Stimulated activated CD4-positive, alpha-beta T cell treated with anti-CD3 and anti-CD28 coated beads, Interleukin-1b, Interleukin-23, amount 100 ng/mL, for 4 hours (primary cell): ENCODE measurements at places on chromosomes 6 and 20.
A peak's percentile ranks its signal among the peaks of the same experiment; 100 is the strongest.

DNA sequence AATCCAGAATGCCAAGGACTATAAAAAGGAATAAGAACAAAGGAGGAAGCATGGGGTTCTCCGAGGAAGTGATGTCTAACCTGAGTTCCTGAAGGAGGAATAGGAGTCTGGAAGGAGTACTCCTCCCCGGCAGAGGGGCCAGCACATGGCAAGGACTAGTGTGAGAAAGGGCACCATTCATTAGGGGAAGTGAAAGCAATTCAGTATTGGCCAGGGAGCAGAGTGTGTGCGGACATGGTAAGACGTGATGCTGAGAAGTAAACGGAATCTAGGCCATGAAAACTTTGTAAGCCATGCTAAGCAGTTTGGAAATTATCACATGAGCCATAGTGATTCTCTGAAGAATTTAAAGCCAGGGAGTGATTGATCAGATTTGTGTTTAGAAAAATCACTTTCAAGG is 218.9 kb upstream of the PRDM1 start:
- no peak for DNase-seq

GRCh38 chr6:166952567-166953486 is 3.5 kb downstream of the RNASET2 start:
- no peak for DNase-seq

DNA sequence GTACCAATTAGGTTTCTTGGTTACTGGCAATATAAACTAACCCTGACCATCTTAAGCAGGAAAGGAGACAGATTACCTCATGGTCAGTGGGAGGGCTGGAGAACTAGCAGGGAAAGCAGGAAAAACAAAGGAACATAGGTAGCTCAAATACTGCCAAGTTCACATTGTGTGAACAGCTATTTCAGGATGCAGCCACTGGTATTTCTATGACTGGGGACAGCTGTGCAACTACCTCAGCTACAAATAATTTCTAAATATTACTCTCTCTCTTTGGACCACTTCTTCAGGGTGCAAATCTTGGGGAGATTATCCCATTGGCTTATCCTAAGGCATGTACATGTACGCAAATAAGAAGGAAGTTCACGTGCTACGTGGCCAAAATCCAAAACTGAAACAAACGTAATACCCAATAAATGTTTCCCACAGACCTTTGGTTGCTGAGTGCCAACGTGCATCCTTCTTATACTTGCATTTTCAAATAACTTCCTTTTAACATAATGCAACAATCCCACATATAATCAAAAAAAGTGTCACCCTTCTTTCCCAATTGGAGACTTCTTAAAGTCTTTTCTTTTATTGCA is 180.9 kb downstream of the PHF3 start:
- DNase-seq: no peak

GRCh38 chr20:34525709-34526416 is 9.6 kb downstream of the DYNLRB1 start:
- no peak for DNase-seq

DNA sequence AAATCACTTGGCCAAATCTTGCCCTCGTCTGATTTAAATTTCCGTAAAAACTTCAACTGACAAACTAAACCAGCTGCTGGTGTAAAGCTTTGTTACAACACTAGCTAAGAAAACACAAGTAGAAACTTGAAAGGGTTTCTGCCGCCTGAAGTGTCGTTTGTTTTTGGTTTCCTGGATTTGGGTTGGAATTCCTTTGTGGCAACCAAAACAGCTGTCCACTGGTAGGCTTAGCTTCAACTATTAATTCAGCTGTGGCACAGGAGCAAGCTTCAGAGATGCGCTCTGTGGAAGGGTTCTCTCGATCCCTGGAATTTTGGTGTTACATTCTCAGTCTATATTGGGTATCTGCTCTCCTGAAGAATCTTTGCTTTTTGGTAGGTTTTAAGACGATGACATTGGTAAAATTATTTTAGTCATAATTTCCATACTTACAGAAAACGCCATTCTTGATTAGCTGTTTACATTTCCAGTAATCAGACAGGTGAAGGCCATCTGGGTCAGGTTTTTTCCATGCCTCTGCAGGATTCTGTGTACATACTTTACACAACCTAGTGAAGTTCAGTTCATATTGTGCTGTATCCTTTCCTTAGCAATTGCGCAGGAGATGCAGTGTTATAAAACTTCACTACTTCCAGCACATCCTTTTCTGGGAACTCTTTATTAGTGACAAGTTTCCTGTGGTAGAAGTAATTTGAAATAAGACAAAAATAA is 29.9 kb upstream of the SAMD3 start:
- no peak for DNase-seq

GRCh38 chr20:37361336-37361735 is 15.4 kb downstream of the SRC start:
- no peak for DNase-seq

DNA sequence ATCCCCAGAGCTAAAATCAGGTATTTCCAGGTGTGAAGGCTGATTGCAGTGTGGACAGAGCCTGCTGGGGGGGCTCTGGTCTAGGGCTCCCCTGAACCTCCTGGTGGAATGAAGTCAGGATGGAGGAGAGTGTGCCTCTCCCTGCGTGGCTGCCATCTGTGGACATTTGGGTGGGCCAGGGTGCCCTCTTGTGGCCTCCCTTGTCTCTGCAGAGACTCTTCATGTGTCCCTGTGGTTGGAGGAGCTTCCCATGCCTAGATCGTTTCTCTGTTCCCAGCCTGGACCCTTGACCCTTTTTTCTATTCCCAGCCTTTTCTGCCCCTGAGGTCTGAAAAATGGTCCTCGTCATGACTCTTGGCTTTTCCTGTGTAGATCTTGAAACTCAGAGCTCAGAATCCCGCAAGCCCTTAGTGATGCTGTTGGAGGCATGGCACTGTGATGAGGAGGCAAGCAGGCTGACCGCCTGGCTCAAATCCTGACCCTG is 9.9 kb upstream of the PSMF1 start:
- DNase-seq: peak; percentile 48

- no peak for DNase-seq
Measured at GRCh38 chr6:137846274-137846673, 20.8 kb upstream of the TNFAIP3 start.

DNA sequence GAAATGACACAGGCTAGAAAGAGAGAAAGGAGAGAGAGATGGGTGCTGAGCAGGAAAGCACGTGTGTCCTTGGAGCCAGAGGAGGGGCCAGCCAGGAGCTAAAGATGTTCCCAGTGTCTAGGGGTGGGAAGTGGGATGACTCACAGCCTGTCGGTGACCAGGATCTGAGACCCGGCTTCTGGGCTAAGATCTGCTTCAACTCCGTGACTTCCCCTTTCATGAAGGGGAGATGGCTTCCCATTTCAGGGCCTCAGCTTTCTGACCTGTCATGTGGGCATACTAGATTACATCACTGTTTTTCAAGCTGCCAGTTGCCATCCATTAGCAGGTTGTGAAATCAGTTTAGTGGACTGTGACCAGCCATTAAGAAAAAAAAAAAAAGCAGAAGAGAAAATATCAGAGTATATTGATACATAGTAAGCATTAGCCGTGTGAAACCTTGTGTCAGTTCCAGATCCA is 5.4 kb downstream of the TGM3 start:
- no peak for DNase-seq

GRCh38 chr20:2866236-2866635 is 7.0 kb upstream of the PTPRA start:
- DNase-seq: no peak

GRCh38 chr6:162612613-162613012 is 115.0 kb downstream of the PRKN start:
- no peak for DNase-seq

GRCh38 chr6:12967686-12968085 is 251.1 kb downstream of the PHACTR1 start:
- no peak for DNase-seq

DNA sequence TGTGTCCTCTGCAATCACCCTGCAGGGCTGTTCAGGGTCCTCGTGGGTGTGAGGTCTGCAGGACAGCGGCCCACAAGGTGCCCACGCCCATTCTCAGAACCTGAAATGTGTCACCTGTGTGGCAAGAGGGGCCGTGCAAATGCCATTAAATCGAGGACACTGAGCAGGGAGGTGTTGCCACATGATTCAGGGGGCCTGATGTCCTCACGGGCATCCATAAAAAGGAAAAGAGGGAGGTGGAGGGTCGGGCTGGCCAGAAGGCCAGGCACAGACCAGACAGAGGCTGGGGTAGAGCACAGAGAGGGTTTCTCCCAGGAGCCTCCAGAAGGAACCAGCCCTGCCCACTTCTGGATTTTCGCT is 239.6 kb downstream of the ERMARD start:
- no peak for DNase-seq

GRCh38 chr20:40587038-40587437 is 102.0 kb downstream of the MAFB start:
- no peak for DNase-seq

GRCh38 chr20:48193627-48194425 is 408.5 kb upstream of the SULF2 start:
- no peak for DNase-seq

- DNase-seq: peak; percentile 79
Measured at GRCh38 chr20:31661625-31662371, 24.1 kb downstream of the COX4I2 start.

GRCh38 chr6:27545271-27546046 is 72.6 kb upstream of the ZNF184 start:
- peak; percentile 11 for DNase-seq

DNA sequence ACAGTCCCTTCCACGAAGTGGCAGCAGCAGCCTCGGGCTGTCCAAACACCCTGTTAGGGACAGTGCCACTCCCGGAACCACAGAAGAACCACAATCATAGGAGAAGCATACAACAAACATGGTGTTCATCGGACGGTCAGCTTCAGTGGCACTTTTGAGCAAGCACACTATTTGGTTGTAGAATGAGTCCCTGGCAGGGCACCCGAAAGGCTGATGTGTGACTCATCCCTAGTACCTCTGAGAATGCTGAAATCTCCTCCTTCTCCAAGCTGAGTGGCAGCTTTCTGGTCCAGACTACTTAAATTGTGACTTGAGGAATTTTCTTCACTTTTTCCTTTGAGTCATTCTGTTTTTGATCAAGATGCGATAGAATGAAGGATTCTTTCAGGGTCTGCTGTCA is 282.5 kb downstream of the ESR1 start:
- no peak for DNase-seq

DNA sequence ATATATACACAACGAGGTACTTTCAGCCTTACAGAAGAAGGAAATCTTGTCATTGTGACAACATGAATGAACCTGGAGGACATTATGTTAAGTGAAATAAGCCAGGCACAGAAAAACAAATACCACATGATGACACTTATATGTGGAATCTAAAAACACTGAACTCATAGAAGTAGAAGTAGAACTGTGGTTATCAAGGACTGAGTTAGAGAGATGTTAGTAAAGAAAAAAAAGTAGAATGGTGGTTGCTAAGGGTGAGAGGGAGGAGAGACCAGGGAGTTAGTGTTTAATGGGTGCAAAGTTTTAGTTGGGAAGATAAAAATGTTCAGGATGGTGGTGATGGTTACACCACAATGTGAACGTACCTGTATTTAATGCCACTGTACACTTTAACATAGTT is 4.8 kb upstream of the STX11 start:
- no peak for DNase-seq

- DNase-seq: no peak
Measured at GRCh38 chr6:63732336-63732735, 96.7 kb downstream of the PHF3 start.

DNA sequence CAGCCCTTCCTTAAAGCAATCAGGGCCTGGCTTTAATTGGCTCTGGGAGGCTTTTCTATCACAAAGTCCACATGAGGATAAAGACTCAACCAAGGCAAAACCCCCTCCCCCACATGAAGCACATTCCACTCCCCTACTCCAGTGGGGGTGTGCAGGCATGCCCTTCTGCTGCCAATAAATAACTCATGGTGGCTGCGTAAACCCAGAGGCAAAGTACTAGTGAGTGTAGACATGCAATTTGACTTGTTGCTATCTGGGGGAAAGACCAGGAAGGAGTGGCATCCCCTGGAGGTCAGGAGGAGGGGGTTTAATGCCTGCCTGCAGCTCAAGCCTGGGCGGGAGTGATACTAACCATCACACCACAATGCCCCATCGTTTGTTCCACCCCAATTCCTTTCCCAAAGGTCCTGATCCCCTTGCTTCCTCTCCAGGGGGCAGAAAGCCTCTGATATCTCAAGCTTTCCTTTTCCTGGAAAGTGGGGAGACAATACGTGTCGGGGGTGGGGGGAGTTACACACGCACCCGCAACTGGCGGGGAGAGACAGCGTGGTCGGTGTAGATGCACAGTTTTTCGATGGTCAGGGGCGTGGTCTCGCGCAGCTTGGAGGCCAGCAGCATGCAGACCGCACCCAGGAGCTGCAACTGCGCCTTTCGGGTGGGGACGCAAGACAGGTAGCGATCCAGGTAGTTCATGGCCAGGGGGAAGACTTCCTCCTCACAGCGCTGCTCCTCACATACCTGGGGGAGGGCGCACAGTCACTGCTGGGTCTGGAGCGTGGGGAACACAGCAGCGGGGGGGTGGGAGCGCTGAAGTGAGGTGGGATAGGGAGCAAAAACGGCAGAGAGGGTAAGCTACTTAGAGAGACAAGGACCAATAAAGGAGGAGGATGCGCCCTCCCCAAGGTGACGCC is 1.5 kb downstream of the CCND3 start:
- DNase-seq: no peak

DNA sequence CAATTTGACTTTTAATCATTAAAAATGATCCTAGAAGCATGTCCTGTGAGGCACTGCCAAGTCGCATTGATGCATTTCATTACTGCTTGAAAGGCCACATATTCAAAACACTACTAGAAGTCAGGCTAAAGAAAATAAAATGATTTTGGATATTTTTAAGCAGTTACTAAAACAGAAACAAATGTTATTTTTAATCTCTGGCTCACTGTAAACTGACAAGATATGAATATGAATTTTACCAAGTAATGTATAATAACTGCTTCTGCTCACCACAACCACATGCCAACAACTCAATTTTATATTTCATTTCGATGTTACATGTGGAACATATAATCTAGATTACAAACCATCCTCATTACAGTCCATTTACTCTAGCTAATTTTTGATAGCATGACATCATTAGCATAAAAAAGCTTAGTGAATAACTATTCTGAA is 90.6 kb downstream of the ATXN1 start:
- no peak for DNase-seq

DNA sequence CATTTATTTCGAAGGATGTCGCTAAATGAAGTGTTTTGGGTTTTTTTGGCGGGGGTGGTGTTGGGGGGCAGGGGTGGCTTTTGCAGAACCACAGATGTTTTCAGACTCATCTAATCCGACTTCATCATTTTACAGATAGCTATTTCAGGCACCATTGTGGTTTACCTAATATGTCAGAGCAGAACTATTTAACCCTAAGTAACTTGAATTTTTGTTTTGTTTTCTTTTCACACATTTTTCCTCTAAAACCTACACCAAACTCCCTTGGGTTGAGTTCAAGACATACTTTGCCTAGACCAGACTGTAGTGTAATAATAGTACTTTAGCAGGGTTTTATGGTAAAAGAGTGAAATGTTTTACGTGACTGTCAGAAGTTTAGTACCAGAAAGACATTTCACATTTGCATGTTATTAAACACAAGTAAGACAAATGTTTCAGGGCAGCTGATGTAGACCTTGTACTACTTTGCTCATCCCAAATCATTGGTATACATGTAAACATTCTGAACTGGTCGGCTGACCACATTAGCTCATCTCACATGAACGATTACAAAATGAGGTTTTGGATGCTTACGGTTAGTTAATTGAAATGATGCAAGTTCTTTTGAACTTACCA is 37.7 kb downstream of the MAP3K4 start:
- DNase-seq: no peak
